ENCODE measurements at places on chromosomes 16 and 17. TPM values are rescaled to one million over a fixed set of nuclear protein-coding genes. Genes with fewer than 3 reads are reported as not detected.

- no peak overlapping the region for H3K27ac ChIP-seq
- no peaks in the 10 kb centered on the region for H3K27me3 ChIP-seq
- no peak for DNase-seq
- no peak overlapping the region for H3K4me3 ChIP-seq
Observed at GRCh38 chr17:19242926-19243325, 5.8 kb downstream of the EPN2 start.

DNA sequence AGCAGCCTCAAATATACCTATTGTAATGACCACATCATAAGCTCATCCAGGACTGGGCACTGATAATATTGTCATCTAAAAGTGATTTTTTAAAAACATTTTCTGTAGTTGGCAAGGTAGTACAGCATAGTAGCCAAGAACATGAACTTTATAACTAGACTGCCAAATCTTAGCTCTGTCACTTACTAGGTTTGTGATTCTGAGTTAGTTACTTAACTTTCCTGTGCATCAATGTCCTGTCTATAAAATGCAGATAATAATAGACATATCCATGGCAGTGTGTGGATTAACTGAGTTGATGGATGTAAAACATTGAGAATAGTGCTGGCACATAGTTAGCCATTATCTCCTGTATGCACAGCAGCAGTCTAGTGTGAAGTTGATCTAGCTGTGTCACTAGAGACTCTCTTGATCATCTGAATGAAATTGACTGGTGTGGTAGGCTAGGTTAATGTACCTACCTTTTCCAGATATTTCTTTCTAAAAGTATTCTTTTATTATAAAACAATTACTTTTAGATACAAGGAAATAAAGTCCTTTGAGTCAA is 101.5 kb downstream of the STXBP4 start:
- H3K4me1 ChIP-seq: no peaks in the 10 kb centered on the region
- no peak overlapping the region for H3K4me3 ChIP-seq
- no peaks in the 10 kb centered on the region for H3K27me3 ChIP-seq
- no peak overlapping the region for H3K27ac ChIP-seq

GRCh38 chr17:8951206-8951605 is 14.3 kb downstream of the PIK3R5 start:
- no peaks in the 10 kb centered on the region for H3K27me3 ChIP-seq
- H3K4me1 ChIP-seq: no peaks in the 10 kb centered on the region
- no peak overlapping the region for H3K27ac ChIP-seq
- H3K36me3 ChIP-seq: no peaks in the 10 kb centered on the region
- H3K4me3 ChIP-seq: no peak overlapping the region

DNA sequence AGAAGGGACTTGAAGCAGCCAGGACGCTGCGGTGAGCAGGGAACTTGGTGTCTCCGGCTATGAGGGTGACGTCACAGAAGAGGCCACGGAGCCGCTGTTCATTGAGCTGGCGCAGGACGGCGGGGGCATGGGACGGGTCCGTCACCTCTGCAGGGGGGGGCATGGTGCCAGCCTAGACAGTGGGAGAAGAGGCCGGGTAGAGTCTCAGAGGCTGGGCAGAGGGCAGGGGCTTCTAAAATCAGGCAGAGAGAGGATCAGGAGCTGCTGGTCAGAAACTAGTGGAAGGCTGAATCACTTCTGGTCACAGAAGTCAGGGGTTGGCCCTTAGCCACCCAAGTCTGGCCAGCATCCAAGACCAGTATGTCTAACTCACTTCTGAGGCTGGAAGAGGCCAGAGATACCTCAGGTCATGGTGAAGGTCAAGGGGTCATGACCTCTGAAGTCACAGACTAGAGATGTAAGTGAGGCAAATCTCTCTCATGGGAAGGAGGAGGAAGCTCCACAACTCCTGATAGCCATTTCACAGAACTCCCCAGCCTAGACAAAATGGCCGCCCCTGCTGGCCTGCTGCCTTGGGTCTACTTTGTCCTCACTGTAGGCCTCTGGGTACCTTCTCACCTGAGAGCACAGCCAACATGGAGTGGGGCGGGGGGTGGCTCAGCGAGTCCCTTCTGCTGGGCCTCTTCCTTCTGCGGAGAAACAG is 12.6 kb downstream of the ZBTB4 start:
- peaks cover 22% of the 10 kb centered on the region for H3K4me1 ChIP-seq
- peak overlapping the region; percentile 43 for H3K27ac ChIP-seq
- H3K36me3 ChIP-seq: peaks cover 41% of the 10 kb centered on the region

- peak overlapping the region; percentile 39 for H3K4me3 ChIP-seq
- H3K27me3 ChIP-seq: peaks cover 10% of the 10 kb centered on the region
- H3K27ac ChIP-seq: no peak overlapping the region
- DNase-seq: no peak
Observed at GRCh38 chr16:1102921-1103635, 7.0 kb upstream of the C1QTNF8 start.

DNA sequence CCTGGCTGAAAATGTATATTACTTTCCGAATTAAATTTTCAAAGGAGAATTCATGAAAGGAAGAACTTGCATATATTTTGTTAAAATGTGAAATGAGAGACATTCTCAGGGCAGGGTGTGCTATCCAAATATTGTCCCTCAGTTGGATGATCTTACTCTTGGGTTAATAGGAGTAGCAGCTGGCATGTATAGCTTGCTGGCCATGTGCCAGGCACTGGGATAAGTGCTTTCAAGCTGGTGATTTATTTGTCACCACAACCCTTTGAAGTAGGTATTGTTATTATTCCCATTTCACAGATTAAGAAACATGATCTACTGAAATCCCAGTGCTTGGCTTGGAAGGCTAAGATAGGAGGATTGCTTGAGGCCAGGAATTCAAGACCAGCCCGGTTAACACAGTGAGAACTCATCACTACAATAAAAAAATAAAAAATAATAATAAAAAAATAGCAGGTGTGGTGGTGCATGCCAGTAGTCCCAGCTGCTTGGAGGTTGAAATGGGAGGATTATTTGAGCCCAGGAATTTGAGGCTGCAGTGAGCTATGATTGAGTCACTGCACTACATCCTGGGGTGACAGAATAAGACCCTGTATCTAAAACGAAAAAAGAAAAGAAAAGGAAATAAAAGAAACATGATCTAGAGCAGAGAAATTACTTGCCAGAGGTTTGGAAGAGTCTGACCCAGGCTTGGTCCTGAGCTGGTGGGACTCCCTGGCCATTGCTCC is 11.6 kb upstream of the MPHOSPH6 start:
- H3K4me1 ChIP-seq: no peaks in the 10 kb centered on the region
- no peak overlapping the region for H3K4me3 ChIP-seq
- H3K36me3 ChIP-seq: no peaks in the 10 kb centered on the region

DNA sequence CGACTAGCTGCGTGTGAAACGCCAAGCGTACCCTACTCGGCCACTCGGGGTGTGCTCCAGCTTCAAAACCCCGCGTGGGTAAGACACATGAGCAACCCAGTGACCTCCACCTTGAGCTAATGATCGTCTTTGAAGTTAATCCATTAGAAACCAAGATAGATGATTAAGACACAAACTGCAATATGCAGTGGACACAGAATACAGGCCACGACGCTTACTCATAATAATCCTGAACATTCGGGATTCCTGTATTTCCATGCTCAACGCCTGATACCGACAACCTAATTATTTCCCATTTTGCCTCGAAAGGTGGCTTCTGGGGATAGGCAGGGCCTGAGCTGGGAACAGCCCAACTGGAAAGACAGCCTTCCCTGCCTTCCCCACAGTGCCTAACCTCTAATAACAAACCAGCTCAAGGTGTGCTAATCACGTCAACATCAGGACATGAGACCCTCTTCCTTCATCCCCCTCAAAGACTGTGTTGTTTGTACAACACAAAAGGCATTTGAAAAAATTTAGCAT is 504 bp upstream of the COPRS start:
- peaks cover 8% of the 10 kb centered on the region for H3K4me1 ChIP-seq
- no peak overlapping the region for H3K27ac ChIP-seq
- peaks cover 37% of the 10 kb centered on the region for H3K36me3 ChIP-seq
- H3K27me3 ChIP-seq: no peaks in the 10 kb centered on the region
- DNase-seq: no peak

GRCh38 chr17:51045621-51046020 is 75.0 kb downstream of the SPAG9 start:
- no peak overlapping the region for H3K27ac ChIP-seq
- DNase-seq: no peak

DNA sequence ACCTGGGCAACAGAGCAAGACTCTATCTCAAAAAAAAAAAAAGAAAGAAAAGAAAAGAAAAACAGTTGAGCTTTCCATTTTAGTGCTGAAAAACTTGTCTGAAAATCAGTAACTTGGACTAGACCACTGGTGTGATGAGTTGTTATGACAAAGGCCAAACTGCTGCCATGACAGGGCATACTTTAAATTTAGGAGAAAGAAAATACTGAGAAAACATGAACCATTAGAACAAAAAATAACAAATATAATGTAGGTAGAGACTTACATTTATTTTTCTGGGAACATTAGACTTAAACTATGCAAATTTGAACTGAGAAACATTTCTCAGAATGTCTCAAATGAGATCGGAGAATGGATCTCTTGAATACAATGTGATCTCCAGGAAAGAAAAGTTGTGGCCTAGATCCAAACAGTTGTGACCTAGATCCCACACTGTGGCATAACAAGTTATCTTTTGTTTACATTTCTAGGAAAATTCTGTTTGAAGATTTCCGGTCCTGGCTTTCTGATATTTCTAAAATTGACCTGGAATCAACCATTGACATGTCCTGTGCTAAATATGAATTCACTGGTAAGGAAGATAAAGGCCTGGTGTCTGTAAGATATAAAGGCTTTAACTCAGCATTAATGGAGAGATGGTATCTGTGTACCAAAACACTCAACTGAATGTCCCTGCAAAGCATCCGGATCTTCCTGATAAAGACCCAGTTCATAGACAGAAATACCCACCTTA is 10.9 kb downstream of the OGFOD1 start:
- H3K27me3 ChIP-seq: no peaks in the 10 kb centered on the region
- H3K27ac ChIP-seq: no peak overlapping the region
- H3K36me3 ChIP-seq: peaks cover 68% of the 10 kb centered on the region
- no peak overlapping the region for H3K4me3 ChIP-seq
- DNase-seq: no peak

TXNDC17 gene
- total RNA-seq: 0.96 TPM

CMTM2 gene
- total RNA-seq: not detected

GJD3 gene
- total RNA-seq: not detected

C16orf89 gene
- total RNA-seq: 4.6 TPM

KRT12 gene
- total RNA-seq: not detected
